ENCODE measurements at places on chromosomes 6 and 20. TPM values are rescaled to one million over a fixed set of nuclear protein-coding genes. Genes with fewer than 3 reads are reported as not detected.
A peak's percentile ranks its signal among the peaks of the same experiment; 100 is the strongest.

LY86 gene
- 2.6 TPM for polyA plus RNA-seq

SLC25A27 gene
- 8.6 TPM for polyA plus RNA-seq

- no peaks in the 10 kb centered on the region for H3K36me3 ChIP-seq
- no peaks in the 10 kb centered on the region for H3K27me3 ChIP-seq
- no peak overlapping the region for H3K27ac ChIP-seq
- H3K4me3 ChIP-seq, result no peak overlapping the region
- DNase-seq, result no peak
Observed at GRCh38 chr6:30041821-30042220, 19.2 kb upstream of the POLR1H start.

DNA sequence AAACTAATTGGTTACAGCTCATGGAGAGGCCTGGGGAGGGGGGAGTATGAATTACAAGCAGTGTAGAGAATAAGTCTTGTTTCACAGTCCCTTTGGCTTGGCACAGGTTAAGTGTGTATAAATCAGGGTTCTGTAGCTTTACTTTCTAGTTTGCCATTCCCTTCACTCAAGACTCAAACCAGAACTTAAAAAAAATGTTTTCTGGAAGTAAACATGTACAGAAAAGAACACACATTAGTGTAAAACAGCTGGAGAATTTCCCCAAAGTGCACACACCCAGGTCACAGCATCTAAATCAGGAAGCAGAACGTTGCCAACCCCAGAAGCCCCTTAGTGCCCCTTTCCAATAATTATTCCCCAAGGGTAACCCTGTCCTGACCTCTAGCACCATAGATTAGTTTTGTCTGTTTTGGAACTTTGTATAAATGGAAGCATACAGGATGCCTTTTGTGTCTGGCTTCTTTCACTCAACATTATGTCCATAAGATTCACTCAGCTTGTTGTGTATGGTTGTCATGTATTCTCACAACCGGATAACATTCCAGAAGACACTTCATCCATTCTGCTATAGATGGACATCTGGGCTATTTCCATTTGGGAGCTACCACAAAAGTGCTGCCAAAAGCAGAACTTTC lies 33.7 kb upstream of the SCUBE3 start:
- peaks cover 26% of the 10 kb centered on the region for H3K4me1 ChIP-seq
- DNase-seq, result peak; percentile 47
- H3K36me3 ChIP-seq, result no peaks in the 10 kb centered on the region
- peak overlapping the region; percentile 47 for H3K27ac ChIP-seq

GRCh38 chr6:75188221-75188925 lies 17.5 kb downstream of the COL12A1 start:
- H3K4me1 ChIP-seq, result no peaks in the 10 kb centered on the region
- no peaks in the 10 kb centered on the region for H3K27me3 ChIP-seq
- H3K36me3 ChIP-seq, result peaks cover 9% of the 10 kb centered on the region
- H3K27ac ChIP-seq, result peak overlapping the region; percentile 15
- DNase-seq, result peak; percentile 76

DNA sequence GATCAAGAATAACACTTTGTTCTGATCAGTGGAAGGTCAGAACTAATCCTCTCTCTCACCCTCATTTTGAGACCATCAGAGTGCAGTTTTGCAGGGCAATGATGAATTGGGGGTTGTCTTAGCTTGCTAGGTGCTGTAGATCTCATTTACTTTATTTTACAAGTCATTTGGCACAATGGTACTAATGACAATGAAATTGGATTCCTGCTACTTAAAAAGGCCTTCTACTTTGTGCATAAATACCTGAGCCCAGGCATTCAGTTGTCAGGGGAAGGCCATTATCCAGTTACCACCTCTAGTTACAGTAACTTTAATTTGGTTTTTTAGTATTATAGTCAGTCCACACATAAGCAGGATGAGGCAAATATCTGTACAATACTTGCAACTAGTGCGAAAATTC lies 240.0 kb downstream of the HDGFL1 start:
- no peak overlapping the region for H3K4me3 ChIP-seq
- H3K4me1 ChIP-seq, result no peaks in the 10 kb centered on the region
- H3K27me3 ChIP-seq, result no peaks in the 10 kb centered on the region

RIPPLY2 gene
- 0.05 TPM for polyA plus RNA-seq
